ENCODE measurements at places on chromosomes 6 and 20.

DNA sequence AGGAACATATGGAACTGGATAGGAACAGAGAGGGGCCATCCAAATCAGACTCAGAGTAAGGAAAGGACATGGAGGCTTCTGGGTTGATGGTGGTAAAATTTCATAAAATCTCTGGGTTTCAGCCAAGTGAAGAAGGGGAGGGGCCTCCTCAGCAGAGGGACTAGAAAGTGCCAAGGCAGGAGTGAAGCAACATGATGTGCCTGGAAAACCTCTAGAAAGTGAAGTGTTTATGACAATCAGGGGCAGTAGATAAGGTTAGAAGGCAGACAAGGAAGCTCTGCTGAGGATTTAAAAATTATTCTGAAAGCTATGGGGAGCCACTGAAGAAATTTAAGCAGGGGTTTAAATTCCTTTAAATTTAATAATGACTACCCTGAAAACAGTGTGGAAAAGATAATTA is 126.0 kb upstream of the TENT5A start:
- DNase-seq, result no peak

GRCh38 chr20:925516-925915 is 9.4 kb upstream of the ANGPT4 start:
- no peak for DNase-seq

DNA sequence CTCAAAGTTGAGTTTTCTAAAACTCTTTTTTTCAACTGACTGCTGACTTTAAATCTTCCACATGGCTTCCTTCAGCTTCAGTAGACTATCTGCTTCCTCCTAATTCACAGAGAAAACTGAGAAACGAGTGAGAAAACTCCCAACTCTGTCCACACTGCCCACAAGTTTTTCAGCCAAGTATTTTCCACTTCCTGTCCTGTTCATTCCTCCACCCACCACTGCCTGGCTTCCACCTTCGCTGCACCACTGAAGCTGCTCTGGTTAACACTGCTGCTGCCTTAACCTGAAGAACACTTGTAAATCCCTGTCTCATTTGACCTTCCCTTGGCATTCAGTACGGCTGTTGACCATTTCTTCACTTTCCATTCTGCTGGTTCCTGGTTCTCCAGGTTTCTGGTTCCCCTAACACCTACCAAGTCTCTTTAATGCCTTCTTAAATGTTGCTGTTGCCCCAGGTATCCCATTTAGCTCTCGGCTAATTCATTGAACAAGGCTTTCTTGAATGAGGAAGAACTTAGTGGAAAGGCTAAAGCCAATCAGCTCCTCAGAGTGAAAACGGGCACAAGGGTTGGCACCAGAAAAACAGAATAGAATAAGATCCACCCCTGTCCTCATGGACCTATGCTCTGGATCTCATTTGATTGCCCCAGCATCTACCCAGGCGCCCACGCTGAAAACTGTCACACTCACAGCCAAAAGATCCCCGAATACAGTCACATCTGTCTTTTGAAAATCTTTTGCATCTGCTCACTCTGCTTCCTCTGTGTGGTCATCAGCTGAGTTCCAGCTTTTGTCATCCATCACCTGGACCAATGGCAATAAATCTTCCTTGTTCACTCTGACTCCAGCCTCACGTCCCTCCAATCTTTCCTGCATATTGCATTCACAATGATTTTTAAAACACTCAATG is 104.4 kb upstream of the TAB2 start:
- DNase-seq, result no peak

- DNase-seq, result no peak
These were observed 13.4 kb downstream of the PRSS16 start for GRCh38 chr6:27260836-27261375.

GRCh38 chr20:50417023-50417329 is 93.2 kb upstream of the PTPN1 start:
- DNase-seq, result no peak

- no peak for DNase-seq
These were observed 45.2 kb downstream of the DSTN start for GRCh38 chr20:17614812-17615644.

- DNase-seq, result no peak
These were observed 159.8 kb downstream of the RCAN2 start for GRCh38 chr6:46331461-46331860.

- DNase-seq, result no peak
These were observed 79.3 kb downstream of the PLG start for GRCh38 chr6:160781298-160781697.

- DNase-seq, result no peak
These were observed 1.9 kb upstream of the IL22RA2 start for GRCh38 chr6:137175157-137175867.

GRCh38 chr6:43070028-43070632 is 6.0 kb upstream of the PTK7 start:
- DNase-seq, result no peak

- DNase-seq, result no peak
These were observed 184.3 kb downstream of the THBS2 start for GRCh38 chr6:169069356-169069755.

DNA sequence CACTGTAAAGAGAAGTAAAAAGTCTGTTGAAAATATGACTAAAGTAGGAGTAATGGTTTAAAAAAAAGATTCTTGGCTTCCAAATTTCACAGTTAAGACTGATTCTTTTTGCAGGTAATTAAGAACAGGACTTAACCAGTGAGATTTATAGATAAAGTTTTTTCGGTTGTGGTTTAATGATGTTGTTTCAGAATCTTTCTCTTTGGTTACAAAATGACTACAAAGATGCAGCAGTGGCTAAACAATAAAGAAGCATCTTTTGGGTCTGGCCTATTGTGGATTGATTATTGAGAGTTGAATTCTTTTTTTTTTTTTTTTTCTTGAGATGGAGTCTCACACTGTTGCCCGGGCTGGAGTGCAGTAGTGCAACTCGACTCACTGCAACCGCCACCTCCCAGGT is 109.7 kb downstream of the AKAP7 start:
- DNase-seq, result no peak

DNA sequence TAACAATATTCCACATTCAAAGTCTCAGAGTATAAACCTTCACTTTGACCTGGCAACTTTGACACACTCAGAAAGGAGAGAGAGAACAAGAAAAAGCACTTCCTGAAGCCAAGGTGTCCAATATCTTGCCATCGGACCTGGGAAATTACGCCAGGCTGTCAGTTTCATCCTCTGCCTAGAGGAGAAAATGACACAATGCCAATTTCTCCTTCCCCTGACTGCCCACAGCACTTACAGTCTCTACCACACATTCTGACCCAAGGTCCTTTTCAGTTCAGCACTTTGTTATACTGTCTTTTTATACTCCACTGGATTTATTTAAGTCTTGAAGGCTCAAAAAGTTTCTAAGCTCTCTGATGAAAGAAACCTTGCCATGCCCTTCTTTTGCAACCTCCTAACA is 250.4 kb downstream of the GMPR start:
- no peak for DNase-seq

GRCh38 chr20:50187403-50188051 is 3.1 kb upstream of the CEBPB start:
- no peak for DNase-seq

GRCh38 chr20:50120935-50121693 is 8.2 kb upstream of the UBE2V1 start:
- DNase-seq, result peak; percentile 43

DNA sequence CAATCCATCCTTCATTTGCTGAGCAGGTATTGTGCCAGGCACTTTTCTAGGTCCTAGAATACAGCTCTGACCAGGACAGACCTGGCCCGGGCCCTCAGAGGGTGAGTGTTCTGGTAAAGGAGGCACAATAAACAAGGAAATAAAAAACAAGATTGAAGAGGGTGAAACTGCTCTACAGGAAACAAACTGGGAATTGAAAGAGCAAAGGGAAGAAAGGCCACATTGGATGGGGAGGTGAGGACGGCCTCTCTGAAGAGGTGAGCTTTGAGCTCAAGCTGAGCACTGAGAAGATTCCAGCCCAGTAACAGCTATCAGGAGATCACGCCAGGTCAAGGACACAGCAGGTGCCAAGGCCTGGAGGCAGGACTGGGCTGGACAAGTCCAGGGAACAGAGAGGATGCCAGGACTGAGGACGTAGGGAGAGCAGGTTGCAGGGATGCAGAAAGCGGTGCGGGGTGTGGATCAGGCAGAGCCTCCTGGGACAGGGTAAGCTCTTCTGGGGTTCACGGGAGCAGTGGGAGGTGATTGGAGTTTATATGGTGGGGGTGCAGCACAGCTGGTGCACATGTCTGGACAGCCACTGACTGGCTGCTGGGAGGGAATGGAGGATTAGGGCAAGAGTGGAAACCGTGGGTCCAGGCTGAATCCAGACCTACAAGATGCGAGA is 433.3 kb downstream of the PREX1 start:
- no peak for DNase-seq

DNA sequence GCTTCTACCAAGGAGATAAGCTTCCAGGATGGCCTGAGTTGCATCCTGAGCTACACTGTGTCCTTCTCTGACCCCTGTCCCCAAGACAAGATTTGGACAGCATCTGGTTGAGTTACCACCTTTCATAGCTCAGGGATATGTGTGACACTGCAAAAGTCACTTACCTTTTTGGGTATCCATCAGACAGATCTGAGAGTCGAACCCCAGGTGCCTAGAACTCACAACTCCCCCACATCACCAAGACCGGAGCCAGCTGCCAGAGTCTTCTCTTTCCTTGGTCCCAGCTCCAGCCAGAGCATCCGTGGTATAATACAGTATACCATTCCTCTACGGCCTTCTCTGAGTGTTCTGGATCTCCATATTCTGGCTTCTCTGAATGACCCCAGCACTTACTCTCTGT is 133.0 kb downstream of the CD83 start:
- DNase-seq, result no peak

GRCh38 chr6:75206576-75207342 is 906 bp upstream of the COL12A1 start:
- DNase-seq, result no peak

Measured in stimulated activated CD4-positive, alpha-beta T cell treated with anti-CD3 and anti-CD28 coated beads, TNF-alpha, amount 100 ng/mL, for 1 hour (primary cell).